ENCODE measurements at places on chromosomes 1 and 21.

DNA sequence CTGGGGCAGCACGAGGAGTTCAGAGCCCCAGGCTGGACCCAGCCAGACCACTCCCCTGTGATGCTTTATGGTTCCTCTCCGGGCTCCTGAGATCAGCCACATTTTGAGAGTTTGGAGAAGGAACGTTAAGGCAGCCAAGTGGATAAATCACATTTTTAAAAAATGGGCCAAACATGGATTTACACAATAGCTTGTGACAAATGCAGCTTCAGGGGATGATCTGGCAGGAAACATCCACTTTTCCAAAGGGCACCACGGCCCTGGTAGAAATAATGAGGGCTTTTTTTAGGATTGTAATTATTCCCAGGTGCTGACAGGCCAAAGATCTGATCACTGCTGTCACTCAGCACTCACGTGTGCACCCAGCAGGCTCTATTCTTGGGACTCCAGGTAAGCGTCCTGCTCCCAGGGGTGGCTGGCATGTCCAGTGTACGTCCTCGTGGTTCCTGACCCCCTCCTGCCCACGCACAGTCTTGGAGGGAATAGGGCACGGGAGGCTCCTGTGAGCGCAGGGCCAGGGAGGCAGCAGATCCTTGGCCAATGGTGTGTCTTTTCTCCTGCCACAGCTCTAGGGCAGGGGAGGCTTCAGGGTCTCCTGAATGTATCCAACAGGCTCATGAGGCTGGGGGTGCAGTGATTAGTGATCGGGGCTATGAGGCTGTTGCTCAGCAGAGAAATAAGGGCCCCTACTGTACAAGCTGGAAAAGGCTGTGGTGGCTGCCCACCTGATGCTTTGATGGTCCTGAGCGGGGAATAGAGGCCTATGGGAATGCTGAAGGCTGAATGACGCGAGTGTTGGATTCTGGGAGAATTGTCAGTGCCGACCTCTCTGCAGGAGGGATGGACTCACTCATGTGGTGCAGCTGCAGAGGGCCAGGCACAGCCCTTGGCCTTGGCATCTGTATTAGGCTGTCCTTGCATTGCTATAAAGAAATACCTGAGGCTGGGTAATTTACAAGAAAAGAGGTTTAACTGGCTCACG is 415.7 kb downstream of the PTPRU start:
- no peak for DNase-seq

GRCh38 chr1:172727956-172728603 is 69.2 kb downstream of the FASLG start:
- DNase-seq, result no peak

DNA sequence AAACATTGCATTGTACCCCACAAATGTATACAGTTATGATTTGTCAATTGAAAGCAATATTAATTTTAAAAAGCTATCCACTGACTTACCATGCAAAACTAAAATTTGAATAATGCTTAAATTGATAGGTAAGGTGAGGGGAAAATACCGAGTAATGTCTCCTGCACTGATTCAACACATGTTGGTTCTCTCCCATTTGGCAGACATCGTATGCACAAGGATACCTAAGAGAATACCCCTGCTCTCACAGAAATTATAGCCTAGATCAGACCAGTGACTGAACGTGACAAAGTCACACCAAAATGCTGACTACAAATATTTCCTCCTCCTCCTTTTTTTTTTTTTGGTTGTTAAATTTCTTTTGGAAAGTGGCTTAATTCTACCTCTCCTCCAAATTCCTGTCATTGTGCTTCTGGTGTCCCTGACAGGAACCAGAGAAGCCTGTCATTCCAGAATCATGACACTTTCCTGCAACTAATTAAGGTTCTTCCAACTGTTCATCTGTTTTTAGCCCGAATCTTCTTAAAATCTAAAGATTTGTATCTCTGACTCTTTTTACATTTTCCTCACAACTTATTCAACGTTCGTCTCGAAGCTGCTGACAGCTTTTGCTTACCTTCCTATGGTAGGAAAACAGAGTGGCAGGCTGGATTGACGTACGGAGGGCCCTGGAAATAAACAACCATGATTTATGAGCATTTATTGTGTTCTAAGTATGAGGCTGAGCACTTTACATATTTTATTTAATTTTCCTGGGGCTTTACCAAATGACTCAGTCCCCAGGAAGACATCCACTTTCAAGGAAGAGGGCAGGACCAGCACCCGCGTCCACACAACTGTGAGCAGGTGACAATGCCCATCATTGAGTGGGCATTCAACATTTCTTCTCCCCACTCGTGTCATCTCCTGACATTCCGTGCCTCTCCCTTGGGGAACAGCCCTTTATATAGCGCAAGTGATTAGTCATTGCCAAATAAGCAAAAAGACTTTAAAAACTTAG is 57.9 kb upstream of the KCNE2 start:
- no peak for DNase-seq

- peak; percentile 98 for DNase-seq
Observed at GRCh38 chr1:201713086-201713810, 115.7 kb upstream of the IPO9 start.

- peak; percentile 15 for DNase-seq
Observed at GRCh38 chr1:205484985-205485967, 19.2 kb upstream of the CDK18 start.

DNA sequence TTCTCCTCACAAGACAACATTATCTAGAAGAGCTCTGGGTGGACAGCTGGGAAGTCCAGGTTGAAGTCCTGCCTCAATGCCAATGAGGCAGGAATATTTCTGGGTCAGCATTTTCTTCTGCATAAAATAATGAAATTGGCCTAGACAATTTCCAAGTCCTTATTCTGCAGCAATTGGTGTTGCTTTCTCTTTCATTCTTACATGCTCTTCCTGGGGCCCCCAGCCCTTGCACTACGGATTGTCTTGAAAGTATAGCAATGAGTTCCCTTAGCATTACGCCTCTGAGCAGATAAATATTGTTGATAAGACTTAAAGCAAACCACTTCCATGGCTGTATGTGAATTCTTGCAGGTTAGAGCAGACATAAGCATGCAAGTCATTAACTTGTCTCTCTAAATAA is 188.5 kb downstream of the TGFBR3 start:
- no peak for DNase-seq

GRCh38 chr1:183806125-183806524 is 1.2 kb downstream of the RGL1 start:
- no peak for DNase-seq

- no peak for DNase-seq
Observed at GRCh38 chr1:38365242-38365641, 318.6 kb upstream of the POU3F1 start.

DNA sequence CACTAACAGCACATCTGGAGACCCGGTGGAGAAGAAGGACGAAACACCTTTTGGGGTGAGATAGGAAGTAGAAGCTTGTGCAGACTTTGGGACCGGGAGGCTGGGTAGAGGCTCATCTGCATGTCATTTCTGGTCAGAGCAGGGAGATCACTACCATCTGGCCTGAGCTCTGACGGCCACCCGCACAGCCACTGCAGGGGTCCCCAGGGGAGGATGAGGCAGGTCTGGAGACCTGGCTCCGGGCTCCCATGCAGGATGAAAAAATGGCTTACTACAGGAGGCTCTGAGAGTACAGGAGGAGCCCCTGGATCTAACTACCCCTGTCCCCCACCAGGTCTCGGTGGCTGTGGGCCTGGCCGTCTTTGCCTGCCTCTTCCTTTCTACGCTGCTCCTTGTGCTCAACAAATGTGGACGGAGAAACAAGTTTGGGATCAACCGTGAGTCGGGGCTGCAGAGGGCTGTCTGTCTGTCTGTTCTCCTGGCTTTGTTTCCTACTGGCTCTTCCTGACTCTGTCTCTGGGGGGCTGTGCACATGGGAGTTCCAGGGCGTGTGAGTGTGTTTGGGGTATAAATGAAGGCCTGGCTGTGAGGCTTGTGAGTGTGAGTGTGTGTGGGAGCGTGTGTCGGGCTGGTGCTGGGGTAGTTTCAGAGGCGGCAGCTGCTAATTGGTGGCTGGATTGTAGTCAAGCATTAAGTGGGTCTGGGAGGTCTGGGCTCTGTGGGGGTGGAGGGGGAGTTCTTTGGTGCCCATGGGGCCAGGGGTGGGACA is 14.1 kb downstream of the NTRK1 start:
- no peak for DNase-seq

- DNase-seq, result peak; percentile 87
Observed at GRCh38 chr1:30718091-30718635, 5.2 kb downstream of the MATN1 start.

- DNase-seq, result no peak
Observed at GRCh38 chr1:166721145-166721544, 118.1 kb upstream of the POGK start.

DNA sequence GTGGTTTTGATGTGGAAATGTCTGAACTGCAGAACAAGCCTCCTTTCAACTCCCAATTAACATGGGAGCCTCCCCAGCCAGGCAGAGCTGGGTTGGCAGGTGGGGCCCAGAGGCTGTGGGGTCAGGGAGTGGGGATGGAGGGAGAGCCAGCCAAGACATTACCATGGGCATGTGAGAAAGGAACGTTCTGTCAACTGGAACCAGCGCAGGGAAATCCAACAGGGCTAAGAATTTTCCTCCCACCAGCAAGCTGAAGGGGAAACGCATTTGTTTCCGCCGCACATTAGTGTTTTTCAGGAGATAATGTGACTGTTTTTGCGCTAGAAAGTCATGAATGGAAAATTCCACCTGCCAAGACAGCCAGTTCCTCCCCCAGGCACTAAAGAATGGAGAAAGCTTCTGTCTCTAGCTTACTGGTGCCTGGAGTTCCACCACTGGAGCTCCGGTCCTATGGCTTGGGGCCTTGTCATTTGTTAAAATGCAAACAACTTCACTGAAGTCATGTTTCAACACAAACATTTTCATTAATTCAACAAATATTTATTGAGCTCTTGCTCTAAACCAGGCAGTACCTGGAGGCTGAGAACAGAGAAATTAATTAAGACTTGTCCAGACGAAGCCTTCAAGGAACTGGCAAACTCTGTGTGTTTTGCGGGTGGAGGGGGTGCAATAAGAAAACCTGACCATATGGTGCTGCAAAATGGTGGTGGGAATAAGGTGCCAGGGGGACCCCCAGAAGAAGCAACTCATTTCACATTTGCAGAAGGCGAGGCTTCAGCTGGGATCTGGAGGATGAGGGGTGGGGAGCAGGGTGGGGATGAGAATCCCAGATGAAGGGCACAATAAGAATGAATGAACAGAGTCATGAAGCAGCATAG is 305.1 kb downstream of the MATN1 start:
- no peak for DNase-seq

DNA sequence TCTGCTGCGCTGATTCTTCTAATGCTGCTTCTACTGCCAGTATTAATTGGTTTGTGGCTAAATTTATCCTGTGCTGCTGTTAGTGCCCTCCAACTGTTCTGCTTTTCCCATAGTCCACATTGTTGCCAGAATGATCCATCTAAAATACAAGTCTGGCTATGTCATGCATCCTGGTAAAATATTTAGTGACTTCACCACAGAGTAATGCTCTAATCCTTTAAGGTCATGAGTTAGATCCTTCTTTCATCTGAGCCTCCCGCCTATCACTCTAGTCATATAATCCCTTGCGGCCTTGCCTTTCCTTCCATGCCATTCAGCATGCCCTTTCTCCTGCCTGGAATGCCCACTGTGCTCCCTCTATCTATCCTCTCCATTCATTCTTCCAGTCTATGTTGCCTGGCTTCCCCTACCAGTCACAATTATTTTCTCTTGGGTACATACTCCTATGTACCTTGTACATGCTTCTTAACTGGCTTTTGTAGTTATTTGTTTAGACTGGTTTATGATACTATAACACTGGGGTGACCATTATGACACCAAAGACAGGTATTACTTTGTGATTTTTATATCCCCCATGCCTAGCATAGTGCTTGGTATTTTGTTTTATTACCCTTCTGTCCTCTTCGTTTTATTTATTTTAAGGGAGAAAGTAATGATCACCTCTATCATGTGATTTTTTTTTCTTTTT is 144.0 kb downstream of the MAGI3 start:
- DNase-seq, result peak; percentile 53

DNA sequence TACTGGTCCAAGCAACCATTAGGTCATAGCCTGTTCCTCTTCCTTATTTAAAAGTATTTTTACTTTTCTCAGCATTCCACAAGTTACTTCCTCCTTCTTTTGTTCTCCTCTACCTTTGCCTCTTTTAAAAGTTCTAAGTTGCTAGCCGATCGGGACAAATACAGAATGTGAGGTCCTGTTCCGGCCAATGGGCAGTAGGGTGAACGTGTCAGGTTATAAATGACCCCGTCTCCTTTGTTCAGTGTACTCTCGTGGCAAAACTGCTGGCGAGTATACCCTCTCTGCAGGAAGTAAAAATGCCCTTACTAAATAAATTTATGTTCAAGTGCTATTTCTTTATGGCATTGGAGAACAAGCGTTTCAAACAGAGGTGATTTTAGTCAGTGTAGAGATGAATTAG is 2.5 kb downstream of the ADCY10 start:
- no peak for DNase-seq

GRCh38 chr1:45348609-45348965 is 8.3 kb upstream of the MUTYH start:
- no peak for DNase-seq

DNA sequence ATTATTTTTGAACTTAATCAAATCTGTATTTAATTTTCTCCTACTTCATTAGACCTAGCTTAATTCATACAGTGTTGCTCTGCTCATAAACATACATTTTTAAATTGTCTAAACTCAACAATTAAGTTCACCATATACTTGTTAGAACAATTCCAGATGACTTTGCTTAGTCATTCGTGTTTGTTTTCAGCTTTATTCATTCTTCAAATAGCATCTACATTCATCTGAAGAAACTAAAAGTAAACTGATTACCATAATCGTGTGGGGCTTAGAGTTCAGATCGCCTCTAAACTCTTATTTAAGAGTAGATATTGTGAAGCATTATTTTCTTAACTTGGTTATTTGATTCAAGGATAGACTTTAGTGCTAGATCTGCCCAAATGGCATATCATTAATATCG is 34.4 kb downstream of the KLHL20 start:
- DNase-seq, result no peak

GRCh38 chr21:46456750-46457149 is 1.9 kb upstream of the DIP2A start:
- no peak for DNase-seq

DNA sequence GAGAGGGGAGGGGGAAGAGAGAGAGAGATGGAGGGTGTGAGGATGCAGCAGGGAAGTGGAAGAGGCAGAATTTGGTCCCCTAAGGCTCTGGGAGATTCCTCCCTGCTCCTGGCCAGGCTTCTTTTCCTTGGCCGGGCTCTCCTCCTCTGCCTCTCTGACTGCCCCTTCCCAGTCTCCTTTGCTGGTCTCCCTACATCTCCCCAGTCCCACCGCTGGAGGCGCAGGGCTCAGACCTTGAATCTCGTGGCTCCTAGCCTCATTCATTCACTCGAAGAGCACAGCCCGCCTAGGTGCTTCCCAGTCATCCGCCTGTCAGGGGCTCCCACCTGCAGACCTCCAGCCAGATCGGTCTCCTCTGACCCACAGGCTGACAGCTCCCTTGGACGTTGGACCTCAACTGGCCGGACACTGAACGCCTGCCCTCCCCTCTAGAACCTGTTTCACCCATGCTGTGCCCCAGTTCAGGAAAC is 76.5 kb downstream of the VWA5B1 start:
- no peak for DNase-seq

GRCh38 chr1:28314547-28314941 is 14.3 kb upstream of the MED18 start:
- no peak for DNase-seq

- DNase-seq, result no peak
Observed at GRCh38 chr1:211488641-211489040, 3.3 kb downstream of the RD3 start.

- no peak for DNase-seq
Observed at GRCh38 chr1:223721658-223722607, 9.6 kb downstream of the CAPN2 start.

All from skeletal muscle cell (primary cell).